ENCODE measurements at places on chromosomes 12 and 14.

DNA sequence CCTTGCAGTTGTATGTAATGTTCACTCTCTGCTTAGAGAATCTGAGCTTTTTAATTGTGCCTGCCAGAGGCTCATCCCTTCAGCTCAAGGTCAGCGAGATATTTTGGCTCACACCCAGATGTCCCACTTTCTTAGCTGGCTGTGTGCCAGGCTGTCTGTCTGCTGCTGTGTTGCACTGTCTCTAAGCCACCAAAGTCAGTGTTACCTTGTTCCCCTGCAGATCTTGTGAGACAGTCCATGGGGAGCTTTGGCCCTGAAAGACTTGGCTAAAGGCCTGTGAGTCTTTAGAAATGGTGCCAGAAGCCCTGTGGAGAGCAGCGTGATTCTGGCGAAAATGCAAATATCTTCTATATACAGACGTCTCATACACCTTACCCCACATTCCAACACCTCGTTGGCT is 293.7 kb downstream of the TTC6 start:
- DNase-seq = no peak

DNA sequence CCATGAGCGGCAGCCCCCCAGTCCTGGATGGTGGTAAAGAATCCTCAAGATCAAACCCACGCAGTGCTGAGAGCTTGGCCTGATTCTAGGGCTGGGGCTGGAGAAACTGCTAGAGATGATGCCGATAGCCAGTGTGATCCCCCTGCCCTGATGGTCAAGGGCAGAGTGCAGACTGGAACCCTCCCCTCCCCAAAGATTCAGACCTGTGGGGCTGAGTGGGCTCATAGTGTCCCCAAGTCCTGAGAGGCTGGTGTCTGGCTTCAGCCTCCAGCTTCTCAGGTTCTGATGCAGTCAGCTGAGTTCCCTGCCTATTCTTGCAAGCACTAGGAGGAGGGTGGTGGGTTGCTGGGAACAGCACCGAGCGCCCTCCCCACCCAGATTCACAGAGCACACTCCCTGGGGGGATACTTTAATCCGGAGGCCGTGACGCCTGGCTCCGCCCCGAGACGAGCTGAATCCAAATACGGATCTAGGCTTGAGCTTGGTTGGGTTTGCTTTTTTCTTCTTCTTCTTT is 11.9 kb downstream of the RHOF start:
- DNase-seq = no peak

DNA sequence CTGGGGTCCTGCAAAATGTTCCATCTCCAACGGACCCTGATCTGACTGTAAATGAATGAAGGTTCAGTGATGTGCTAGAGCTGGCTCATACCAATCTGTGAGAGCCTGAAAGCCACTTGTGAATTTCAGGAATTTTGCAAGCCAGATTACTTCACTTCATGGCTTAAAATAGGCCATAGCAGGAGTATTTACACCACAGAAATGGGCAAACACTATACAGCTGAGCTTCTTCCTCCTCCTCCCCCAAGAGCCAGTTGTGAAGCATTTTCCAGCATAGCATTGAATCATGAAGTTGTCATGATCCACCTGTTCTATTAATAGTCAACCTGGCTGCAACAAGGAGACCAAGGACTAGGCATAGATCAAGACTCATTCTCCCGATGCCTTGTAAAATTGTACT is 141.3 kb upstream of the RASSF8 start:
- no peak for DNase-seq

GRCh38 chr12:105523164-105524057 is 192.9 kb downstream of the C12orf75 start:
- peak; percentile 72 for DNase-seq

DNA sequence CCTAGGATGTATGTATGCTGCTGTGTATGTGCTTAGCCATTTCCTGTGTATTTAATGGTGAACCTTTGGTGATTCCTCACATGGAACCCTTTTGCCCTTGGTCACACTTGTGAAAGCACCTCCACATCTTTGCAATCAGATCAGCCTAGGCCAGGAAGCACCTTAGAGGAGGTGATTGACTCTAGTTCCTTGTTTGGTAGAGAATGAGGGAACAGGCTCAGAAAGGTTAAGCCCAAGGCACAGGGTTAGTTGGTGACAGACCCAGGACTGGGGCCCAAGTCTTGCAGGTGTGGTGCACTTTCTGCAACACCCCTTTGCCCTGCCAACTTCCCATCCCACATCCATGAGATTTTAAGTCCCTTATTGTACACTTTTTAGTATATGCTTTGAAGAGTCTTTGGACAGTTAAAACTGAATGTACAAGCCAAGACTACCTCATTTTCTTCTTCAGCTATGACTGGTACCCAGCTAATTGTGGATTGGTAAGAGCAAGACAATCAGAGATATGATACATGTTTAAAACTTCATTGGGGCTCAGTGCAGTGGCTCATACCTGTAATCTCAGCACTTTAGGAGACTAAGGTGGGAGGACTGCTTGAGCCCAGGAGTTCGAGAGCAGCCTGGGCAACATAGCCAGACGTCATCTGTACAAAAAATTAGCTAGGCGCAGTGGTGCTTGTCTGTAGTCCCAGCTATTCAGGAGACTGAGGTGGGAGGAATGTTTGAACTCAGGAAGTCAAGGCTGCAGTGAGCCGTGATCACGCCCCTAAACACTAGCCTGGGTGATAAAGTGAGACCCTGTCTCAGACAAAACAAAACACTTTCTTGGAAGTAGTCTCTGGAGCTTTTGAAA is 71.1 kb downstream of the RASSF3 start:
- DNase-seq = no peak

GRCh38 chr12:132285991-132286681 is 43.3 kb downstream of the GALNT9 start:
- no peak for DNase-seq

DNA sequence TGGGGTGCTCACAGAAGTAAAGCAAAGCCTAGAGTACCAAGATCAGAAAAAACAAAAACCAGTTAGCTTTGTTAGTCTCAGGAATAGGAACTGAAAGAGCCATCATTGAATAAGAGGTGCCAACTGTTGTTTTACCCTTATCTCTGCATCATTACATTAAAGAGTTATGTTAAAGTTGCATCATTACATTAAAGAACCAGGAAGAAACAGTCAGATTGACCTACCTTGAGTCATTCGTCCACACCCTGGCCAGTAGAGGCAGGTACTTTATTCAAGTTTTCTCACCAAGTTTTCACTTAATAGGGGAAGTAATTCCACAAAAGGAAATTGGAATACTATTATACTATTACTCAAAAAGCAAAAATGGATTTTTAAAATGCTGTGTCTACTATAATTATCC is 121.7 kb upstream of the CNOT2 start:
- DNase-seq = no peak

DNA sequence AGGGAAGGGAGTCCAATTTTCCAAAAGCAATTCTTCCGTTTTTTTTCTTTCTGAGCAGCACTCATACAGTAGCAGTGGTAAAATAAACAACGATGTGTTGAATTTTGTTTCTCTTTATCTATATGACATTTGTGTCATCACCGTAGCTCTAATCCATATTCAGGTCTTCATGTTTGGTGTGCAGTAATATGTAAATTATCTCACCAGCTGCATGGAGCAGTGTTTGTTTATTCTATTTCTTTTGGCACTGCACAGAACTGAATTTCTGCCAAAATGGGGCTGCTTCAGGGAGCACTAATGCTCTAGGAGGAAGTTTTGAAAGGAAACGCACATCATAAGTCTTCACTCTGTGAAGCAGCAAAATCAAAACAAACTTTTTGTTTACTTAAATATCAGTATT is 130.0 kb upstream of the NPAS3 start:
- DNase-seq = peak; percentile 35

- peak; percentile 26 for DNase-seq
These were observed 29.0 kb downstream of the CAPRIN2 start for GRCh38 chr12:30725739-30726138.

- no peak for DNase-seq
These were observed 26.6 kb downstream of the KLHL28 start for GRCh38 chr14:44935155-44935554.

DNA sequence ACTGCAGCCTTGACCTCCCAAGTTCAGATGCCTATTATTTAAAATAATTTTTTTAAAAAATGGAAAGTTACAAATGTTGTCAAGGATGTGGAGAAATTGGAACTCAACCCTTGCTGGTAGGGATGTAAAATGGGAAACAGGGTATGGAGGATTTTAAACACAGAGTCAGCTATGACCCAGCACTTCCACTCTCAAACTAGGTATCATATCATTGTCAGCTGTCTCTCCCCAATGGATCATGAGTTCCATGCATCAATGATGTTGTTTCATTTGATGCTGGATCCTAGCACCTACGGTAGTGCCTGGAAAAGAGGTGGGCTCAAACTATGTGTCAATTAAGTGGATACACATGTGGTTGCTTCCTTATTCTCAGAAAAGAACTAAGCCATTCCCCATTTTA is 150.9 kb downstream of the RIMBP2 start:
- DNase-seq = no peak

GRCh38 chr14:97377550-97377949 is 580.4 kb downstream of the VRK1 start:
- no peak for DNase-seq

- DNase-seq = no peak
These were observed 272.5 kb downstream of the TMEM132D start for GRCh38 chr12:129631316-129631715.

DNA sequence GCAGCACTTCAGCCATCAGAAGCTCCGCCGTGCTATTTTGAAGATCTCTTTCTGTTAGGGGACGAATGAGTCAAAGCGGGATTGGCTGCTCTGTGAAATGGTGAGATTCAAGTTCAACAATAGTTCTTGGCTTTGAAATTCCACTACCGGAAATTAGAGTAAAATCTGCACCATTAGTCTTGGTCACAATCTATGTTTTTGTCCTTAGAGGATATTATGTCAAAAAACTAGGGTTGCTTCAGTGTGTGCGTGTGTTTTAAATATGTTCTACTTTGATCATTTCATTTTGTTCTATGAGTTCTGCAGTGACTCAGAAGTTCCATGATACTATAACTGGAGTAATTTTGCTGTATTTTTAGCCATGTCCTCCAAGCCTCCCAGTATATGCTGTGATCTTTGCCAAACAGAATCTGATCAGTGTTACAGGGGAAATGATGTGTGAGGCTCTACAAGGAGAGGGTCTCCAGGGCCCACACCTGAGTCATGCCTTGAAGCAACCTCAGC is 22.6 kb downstream of the GPHB5 start:
- peak; percentile 7 for DNase-seq

- DNase-seq = no peak
These were observed 246.7 kb upstream of the FKBP4 start for GRCh38 chr12:2548081-2548480.

- DNase-seq = no peak
These were observed 15.4 kb upstream of the PAWR start for GRCh38 chr12:79706156-79706555.

- no peak for DNase-seq
These were observed 311.9 kb downstream of the CACNA1C start for GRCh38 chr12:2364631-2365051.

DNA sequence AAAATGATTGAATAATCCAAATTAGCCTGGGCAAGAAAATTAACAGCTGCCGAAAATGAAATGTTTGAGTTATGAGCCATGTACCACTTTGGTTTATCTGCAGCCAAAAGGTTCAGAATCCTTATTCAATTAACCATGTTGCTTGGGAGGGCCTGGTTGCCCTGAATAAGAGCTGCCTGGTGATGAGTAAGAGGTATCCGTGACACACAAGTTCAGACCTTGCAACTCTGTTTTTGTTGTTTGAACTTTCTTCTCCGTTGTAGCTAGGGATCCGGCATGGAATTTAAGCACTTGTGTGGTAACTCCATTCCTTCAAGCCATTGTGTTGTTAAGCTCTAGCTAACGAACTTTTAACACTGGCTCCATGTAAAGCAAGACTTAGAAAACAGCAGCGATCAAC is 35.7 kb downstream of the FOXA1 start:
- no peak for DNase-seq

GRCh38 chr14:64960762-64961276 is 11.3 kb downstream of the RAB15 start:
- no peak for DNase-seq

DNA sequence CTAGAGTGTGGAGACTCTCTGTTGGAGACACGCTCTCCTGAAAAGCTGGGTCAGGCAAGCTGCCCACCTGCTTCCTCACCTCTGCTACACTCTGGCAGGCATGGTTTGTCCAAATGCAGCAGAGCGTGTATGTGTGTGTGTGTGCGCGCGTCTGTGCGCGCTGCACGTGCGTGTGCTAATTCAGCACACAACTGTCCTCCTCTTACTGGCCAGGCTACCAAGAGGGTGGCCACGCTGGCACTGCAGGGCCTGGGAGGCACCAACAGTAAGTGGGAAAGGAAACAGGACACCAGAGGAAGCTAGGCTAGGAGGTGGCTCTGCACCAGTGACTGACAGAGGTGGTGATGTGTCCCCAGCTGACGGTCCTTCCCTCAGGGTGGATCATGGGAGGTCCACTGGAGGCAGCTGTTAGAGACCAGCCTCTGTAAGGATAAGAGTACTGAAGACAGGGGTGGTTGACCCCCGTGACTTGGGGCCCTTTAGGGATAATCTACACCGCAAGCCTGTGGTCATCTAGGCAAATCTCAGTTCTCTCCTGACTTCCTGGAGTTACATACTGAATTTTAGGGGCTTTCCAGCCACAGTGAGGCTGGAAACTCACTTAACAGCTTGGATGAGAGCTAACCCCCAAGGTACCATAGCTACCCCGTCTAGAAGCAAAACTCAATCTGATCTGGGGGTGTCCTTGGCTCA is 15.6 kb upstream of the TFCP2 start:
- DNase-seq = no peak

DNA sequence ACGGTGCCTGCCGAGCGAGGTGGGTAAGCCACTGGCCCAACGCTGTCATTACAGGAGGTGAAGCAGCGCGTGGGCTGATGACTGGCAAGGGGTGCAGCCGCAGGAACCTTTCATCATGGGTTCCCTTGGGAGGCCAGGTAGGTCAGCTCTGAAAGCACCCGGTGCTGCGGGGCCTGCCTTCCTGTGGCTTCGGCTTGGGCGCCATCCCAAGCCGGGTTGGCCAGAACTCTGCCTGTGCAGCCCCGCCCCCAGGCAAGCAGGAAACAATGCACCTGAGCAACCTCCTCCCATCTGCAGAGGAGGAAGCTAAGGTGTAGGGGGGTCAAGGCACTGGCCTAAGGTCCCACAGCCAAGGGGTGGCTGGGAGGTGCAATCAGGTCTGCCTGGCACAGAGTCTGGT is 20.0 kb upstream of the HHIPL1 start:
- DNase-seq = no peak

DNA sequence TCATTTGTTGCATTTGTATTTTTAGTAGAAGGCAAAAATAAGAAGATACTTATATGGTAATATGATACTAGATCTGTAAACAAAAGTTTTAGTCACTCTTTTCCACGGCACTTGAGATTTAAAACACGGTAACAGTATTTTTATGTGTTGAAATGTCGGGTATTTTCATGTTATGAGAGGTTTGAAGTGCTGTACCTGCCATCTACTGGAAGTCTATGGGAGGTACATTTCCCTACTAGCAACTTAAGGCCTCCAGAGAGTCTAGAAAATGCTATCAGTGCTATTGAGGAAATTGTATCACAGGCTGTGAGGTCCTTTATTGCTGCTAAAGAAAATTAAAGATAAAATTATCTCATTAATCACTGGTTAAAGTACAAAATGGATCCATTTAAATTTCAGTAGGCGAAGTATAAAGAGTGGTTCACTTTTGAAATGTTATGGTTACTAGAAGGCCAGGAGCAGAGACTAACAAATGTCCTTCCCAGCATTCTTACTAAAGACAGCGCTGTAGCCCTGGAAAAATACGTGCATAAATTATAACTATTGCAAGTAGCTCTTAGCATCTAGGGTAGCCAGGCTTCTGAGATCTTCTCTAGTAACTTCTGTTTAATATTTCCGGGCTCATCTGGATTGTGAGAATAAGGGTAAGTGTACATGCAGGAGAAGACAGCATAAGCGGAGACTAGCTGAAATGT is 77.6 kb upstream of the PRKD1 start:
- DNase-seq = peak; percentile 25

GRCh38 chr14:64174922-64175782 is 119.0 kb downstream of the ESR2 start:
- no peak for DNase-seq

Data from skeletal muscle cell (primary cell).